ENCODE measurements at places on chromosomes 7 and 10.

DNA sequence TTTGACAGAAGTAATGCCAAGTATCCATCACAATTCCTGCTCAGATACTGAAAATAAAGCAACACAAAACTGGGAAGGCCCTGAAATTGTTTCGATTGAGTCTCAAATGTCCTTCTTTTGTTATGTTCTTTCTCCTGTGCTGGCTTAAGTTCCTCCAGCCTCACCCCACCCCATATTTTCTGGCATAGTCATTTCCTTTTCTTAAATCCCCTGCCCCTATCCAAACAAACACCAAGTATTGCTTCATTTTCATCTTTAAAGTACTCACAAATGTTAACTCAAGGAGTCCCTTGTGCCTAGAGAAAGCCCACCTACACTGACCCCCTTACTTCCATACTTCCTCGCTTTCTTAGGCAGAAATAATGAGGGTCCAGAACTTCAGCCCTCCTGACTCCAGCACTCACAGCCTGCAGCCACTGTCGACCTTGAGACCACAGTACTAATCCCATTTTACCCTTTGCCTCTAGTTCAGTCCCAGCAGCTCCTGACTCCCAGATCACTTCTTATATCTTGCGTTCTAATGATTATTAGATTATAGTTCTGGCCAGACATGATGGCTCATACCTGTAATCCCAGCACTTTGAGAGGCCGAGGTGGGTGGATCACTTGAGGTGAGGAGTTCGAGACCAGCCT is 73.2 kb upstream of the ST8SIA6 start:
- no peak for DNase-seq

GRCh38 chr7:149126662-149127266 is 640 bp upstream of the ZNF425 start:
- DNase-seq: peak; percentile 33

DNA sequence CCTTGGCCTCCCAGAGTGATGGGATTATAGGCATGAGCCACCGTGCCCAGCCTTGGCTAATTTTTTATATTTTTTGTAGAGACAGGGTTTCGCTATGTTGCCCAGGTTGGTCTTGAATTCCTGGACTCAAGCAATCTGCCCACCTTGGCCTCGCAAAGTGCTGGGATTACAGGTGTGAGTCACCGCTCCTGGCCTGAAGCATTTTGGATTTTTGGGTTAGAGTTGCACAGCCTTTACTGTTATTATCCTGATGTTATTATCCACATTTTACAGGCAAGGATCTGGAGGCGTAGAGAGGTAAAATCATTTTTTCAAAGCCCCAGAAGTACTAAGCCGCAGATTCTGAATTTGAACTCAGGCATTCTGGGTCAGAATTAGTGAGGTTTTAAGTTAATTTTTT is 75.4 kb downstream of the TCF7L2 start:
- no peak for DNase-seq

DNA sequence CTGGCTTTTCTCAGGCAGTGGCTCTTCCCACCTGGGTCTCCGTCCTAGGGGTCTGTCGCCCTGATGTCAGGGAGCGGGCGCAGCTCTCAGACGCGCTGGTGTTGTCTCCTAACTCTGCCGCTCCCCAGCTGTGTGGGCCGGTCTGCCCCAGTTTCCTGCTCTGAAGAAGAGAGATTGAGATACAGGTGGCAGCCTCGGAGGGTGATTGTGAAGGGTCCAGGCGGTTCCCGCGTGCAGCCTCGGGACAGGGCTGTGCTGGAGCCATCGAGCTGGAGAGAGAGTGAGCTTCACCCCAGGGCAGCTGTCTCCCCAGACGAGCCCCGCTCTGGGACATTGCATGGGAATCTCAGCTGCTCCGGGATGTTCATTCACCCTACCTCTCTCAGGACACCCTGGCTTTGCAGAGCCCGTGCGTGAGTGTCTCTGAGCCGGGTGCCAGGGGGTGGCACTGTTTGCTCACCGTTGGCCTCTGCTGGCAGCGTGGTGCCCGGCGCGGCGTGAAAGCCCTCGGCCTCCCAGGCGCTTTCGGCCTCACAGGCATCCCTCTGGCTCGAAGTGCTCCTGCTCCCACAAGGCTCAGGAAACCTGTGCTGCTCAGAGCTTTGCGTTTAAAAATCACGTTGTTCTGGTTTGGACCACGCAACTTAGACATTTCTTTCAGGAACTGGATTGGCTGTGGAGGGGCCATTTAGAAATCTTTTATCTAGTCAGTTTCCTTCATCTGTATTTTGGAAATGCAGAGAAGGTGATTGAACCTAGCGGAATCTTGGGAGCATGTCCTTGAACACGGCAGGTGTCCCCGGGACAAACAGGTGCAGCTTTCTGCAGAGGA is 33.8 kb upstream of the ZFAND2A start:
- no peak for DNase-seq

- no peak for DNase-seq
Observed at GRCh38 chr10:49448924-49449323, 53.0 kb upstream of the DRGX start.

DNA sequence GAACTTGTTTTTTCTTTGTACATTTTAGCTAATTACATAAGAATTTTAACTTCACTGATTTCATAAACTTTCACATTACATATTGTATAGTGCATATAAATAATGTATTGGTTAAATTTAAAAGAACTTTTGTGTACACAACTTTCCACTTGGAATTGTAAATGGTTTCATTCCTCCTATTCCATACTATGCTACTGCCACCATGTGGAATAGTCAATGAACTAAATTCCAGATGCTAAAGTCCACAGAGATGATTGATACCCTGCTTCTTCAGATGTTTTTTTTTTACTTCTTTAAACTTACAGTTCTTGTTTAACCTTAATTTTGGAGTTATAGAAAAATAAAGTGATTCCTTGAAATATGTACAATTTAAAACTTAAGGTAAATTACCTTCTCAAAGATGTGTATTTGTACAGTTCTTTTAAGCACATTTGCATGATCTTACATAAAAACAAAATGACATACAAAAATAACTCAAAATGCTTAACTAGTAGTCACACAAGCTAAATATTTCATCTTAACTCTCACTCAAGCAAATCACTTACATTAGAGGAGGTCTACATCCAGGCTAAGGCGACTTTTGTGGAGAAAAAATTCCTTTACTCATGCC is 247.6 kb upstream of the HGF start:
- DNase-seq: no peak

DNA sequence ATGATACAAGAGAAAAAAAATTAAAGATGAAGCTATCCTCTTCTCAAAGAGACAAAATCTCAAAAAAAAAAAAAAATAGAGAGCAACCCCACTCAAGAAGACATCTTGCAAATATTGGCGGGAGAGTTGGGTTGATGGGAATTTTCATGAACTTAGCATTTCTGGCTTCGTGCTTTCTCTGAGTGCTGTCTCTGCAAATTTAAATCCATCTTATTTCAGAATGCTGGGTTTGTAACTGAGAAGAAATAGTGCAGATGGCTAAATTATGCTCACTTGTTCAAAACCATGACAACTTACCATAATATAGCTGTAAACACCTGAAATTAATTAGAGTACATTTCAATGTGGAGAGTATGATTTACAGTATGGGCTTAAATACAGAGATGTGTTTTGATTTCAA is 484.8 kb upstream of the CELF2 start:
- no peak for DNase-seq

DNA sequence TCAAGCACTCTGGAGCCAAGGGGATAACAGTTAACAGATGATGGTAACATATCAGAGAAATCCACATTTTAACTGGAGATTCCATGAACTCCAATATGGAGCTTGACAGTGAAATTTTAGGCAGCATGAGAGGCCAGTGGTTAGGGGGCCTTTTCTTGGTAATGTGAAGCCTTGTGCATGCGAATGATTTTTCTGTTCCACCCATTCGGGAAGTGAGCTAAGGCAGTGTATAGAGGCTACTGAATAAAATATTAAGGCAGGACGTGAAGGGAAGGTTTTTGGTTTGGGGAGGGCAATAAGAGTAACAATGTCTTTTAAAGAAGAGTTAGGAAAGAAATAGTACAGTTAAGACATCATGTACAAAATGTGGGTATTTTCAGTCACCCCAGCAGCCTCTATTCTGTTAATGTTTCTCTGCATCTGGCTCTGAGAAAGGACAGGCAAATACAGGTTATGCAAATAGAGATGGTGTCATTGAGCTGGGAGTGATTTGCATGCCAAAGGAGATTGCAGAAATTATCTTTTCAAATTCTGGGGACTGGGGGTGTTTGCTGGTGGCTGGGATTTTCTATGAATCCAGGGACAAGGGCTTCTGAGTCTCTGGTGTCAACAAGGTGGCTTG is 6.8 kb upstream of the TAS2R60 start:
- no peak for DNase-seq

GRCh38 chr10:123912466-123912865 is 20.9 kb upstream of the CPXM2 start:
- DNase-seq: no peak

GRCh38 chr10:99767901-99768300 is 14.5 kb upstream of the ABCC2 start:
- no peak for DNase-seq

DNA sequence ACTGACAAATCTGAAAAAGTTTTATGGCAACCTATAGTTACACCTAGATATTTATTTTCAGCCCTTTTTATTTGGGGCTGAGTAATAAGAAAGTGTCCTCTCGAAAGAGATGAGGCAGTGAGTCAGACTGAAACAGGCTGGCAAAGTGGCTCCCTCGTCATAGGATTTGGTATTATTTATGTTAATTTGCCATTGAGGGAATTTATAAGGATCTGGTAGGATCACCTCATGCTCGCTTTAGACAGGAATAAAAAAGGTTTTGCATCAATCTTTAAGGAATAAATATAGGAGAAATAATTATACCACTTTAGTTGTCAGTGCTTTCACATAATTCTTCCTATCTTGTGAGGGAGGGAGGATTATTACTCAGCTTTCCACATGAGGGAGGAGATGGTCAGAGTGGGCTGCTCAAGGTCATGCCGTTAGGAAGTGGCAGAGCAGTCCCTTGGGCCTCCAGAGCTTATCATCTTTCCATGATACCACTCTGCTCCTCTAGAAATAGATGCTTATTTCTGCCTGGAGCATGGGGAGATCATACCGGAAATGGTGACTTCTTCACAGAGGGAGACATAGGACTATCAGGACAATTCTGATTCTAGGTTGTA is 356.8 kb downstream of the GPR158 start:
- no peak for DNase-seq

GRCh38 chr10:126407831-126408230 is 19.6 kb upstream of the ADAM12 start:
- no peak for DNase-seq

- no peak for DNase-seq
Observed at GRCh38 chr7:43791665-43792064, 33.2 kb downstream of the BLVRA start.

GRCh38 chr7:43307522-43307921 is 195.1 kb downstream of the HECW1 start:
- DNase-seq: no peak

GRCh38 chr7:139490130-139490529 is 6.7 kb upstream of the KLRG2 start:
- DNase-seq: peak; percentile 2

DNA sequence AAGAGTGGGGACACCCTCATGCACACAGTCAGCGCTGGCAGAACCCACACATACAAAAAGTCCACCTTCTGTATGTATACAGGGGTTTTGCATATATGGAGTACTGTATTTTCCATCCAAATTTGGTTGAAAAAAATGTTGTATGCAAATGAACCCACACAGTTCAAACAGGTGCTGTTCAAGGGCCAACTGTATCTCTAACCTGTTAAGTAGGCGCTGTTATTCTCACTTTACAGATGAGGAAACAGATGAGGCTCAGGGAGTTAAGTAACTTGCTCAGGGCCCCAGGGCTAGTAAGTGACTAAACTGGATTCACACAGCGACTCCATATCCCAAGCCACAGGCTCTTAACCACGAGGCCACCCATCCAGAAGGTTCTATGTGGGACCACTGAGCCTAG is 69.9 kb downstream of the C10orf105 start:
- no peak for DNase-seq

GRCh38 chr10:7794251-7795026 is 6.5 kb downstream of the ATP5F1C start:
- DNase-seq: no peak

- no peak for DNase-seq
Observed at GRCh38 chr7:141710301-141710700, 2.1 kb downstream of the WEE2 start.

GRCh38 chr10:60629332-60629731 is 148.9 kb upstream of the CDK1 start:
- DNase-seq: no peak

All from SHP77 treated with DMSO at 0.1 percent for 48 hours (cell line).